ENCODE measurements at places on chromosomes 4 and X.

DNA sequence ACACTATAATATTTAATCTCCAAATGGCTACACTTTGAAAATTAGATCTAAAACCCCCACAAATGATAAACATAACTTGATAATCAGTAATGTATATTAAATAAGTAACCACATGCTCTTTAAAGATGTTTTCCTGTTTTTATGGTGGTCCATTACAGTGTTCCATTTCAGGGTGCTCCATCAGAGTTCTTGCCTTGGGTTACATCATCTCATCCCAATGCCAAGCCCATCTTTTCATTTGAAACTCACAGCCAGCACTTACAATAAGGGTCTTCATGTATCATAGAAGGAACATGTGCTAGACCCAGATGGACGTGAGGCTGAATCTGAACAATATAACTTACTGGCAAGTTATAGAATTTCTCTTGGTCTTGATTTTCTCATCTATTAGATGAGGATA is 10.5 kb upstream of the PAQR3 start:
- DNase-seq: no peak

DNA sequence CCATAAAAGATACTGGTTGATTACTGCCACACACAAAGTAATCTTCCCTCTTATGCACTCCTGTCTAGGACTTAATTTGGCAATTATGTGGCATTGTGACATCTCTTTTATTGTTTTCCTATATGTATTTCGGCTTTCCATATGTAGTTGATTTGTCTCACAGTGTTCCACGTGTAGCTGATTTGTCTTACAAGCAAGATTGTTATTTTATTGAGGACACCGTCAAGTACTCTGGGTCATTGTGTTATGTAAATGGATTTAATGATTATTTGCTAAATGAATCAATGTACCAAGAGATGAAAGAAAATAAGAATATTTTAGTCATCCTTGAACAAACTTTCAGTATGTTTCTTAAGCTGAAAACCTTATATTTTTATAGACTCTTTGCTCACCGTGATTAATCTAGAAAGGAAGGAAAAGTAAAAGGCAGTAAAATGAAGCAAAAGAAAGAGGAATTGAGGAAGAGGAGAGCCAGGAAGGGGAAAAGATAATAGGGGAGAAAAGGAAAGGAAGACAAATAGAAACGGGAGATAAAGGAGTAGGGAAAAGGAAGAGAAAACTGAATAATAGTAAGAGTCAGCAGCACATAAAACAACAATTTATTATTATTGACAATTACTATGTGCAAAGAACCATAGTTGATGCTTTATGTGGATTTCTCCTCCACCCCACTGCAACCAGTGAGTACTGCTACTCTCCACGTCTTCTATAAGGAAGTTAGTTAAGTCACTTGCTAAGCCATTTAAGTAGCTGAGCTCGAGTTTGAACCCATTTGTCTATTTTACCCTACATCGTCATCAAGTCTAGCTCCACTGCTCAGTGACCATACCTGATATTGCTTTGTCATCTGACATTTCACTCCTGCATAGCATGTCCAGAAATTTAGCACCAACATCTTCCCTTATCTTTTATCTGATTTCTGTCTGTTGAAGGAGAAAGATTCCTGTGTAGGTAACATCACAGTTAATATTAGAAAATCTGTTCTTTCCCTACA is 336.5 kb downstream of the BMPR1B start:
- no peak for DNase-seq

DNA sequence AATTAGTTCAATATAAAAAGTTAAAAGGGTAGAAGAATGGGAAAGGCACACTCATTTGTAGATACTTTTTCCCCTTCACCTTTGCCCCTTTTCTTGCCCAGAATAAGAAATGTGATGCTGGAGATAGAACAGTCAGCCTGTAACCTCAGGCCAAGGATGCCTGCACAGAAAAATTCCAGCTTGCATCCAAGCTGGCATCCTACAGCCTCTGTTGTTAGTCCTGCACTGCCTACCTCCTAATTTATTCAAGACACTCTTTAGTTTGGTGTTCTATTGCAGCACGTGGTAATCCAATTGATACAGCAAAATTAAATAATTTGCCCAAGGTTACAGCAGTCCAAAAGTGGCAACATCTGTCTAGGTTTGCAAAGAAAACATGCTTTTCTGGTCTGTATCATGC is 9.7 kb upstream of the USO1 start:
- DNase-seq: no peak

DNA sequence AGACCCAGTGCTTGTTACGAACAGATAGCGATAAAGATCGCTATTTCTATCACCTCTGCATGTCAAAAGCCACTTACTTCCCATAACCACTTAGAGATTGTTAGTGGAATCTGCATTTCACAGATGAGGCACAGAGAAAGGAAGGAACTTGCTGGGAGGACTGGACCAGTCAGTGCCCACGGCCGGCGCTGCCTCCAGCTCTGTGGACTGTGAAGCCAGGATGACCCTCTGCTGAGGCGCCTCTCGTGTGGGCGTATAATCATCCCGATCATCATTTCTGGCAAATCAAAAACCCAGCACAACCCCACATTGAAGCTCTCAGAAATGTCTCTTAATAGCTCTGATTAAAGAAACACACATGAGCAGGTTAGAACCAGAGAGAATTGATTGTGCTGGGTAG is 61.5 kb upstream of the ADRA2C start:
- no peak for DNase-seq

GRCh38 chrX:19774905-19775304 is 112.5 kb downstream of the SH3KBP1 start:
- DNase-seq: no peak

GRCh38 chr4:41714364-41715000 is 34.0 kb downstream of the PHOX2B start:
- DNase-seq: no peak

GRCh38 chrX:140343226-140343868 is 161.5 kb downstream of the SOX3 start:
- DNase-seq: no peak

DNA sequence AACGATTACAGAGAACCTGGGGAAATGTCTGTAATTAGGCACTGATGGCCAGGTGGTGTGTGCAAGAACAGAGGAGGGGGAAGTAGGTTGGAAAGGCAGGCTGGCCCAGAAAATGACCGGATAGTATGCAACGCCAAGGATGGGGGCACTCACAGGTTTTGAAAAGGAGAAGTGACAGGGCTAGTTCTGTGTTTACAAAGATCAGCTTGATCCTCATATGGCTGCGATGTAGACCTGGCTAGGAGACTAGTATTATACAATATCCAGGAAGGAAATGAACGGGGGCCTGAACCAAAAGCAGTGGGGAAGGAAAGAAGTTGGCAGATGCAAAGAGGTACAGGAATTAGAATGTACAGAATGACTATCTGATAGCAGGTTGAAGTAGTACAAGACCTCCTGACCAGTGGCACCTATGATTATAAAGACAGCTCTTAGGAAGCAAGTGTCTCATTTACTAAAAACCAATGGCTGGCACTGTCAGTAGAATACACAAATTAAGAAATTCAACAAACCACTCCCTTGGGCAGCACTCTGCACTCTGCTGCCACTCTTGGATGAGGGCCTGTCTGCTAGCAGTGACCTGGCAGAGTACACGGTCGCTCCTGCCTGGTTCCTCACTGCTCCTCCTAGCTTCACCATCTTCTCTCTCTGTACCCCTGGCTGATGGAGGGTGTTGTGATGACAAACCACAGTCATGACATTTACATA is 14.1 kb downstream of the MFAP3L start:
- no peak for DNase-seq

DNA sequence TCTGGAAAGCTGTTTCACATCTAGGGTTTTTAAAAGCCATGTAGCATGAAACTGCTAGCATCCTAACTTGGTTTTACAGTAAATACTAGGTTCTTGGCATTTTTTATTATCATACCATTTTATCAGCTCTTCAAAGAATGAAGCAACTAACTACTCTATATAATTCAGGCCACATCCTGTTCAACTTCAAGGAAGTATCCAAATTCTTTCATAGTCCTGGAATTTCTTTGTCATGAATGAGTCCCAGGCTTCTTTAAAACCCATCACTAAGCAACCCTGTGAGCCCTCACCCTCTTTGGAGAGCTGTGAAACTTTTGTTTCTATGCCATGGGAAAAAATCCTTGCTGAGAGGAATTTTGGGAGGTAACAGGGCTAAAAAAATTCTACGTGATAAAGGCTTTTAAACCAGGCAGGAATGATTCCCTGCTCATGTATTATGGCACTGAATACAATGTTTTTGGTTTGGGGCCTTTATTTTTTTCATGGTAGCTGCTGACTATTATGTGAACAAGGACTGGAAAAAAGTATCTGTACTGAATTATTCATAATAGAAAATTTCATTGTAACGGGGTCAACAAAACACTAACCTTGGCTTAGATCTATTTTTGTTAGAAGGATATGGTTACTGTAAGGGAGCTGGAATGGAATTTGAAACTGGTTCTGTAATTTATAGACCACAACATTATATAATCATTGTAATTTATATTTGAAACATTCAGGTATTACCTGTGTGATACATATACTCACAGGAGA is 164.9 kb downstream of the DCTD start:
- DNase-seq: no peak

DNA sequence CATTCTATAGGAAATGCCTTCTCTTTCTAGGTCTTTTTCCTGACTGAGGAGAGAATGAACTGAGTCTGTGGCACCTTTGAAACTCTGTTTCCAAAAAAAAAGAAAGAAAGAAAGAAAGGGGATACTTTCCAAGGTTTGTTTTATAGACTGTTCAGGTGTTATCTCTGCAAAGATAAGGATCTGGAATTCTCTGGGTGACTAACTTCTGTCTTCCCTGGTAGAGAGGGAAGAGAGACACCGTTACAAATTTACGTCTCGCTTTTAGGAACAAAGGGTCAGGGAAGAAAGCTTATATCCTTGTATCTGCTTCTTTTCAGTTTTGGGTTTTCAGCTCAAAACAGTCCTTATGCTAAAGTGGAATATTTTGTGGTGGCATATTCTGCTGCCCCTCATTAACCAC is 314.1 kb downstream of the RAPGEF2 start:
- no peak for DNase-seq

GRCh38 chr4:174860588-174860987 is 31.5 kb upstream of the GLRA3 start:
- DNase-seq: no peak

GRCh38 chrX:143536176-143536575 is 18.9 kb upstream of the SPANXN3 start:
- DNase-seq: no peak

DNA sequence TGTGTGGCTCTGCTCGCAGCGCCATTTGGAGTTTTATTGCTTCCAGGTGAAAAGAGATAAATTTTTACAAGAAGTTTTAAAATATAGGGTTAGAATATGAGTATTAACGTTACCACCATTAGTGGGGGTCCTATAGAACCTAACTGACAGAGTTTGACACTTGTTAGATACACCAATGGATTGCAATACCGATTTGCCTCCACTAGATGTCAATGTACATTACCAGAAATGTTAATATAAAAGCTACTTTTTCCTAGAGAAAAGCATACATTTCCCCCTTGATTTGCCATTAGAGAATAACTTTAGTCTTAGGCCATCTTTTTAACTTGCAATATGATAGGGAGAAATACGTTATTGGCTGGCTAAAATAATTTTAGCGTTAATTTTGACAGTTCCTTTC is 108.4 kb downstream of the LINC00632 start:
- DNase-seq: no peak

GRCh38 chr4:73621357-73621756 is 1.1 kb upstream of the RASSF6 start:
- DNase-seq: no peak

GRCh38 chrX:30713061-30713525 is 59.9 kb downstream of the GK start:
- no peak for DNase-seq
